Activated CD8-positive, alpha-beta memory T cell treated with anti-CD3 and anti-CD28 coated beads, Interleukin-2, amount 10 ng/mL, durations not matched to agents 7 days and 5 days (primary cell): ENCODE measurements at places on chromosomes 1 and 21. TPM values are rescaled to one million over a fixed set of nuclear protein-coding genes. Genes with fewer than 3 reads are reported as not detected.

The PCP4L1 gene
- not detected for total RNA-seq

The CYP4A11 gene
- not detected for total RNA-seq

The SLC26A9 gene
- not detected for total RNA-seq

The LRRC41 gene
- total RNA-seq: 33.4 TPM

GRCh38 chr1:90800012-90800717 lies 83.1 kb upstream of the BARHL2 start:
- DNase-seq: no peak

The KCNQ4 gene
- total RNA-seq: 0.44 TPM

GRCh38 chr1:228104526-228105269 lies 1.6 kb upstream of the C1orf35 start:
- no peak for DNase-seq

The ZBTB8A gene
- total RNA-seq: not detected

DNA sequence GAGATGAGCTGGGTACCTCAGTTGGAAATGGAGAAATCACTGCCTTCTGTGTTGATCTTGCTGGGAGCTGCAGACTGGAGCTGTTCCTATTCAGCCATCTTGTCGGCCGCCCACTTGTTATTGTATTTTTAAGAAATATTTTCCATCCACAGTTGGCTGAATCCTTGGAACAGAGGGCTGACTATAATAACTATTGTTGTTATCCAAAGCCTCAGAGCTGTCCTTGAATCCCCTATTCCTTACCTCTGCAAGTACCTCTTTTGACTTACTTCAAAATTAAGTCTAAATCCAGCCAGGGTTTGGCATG lies 44.1 kb upstream of the GRHL3 start:
- no peak for DNase-seq

The BSND gene
- 0.07 TPM for total RNA-seq

DNA sequence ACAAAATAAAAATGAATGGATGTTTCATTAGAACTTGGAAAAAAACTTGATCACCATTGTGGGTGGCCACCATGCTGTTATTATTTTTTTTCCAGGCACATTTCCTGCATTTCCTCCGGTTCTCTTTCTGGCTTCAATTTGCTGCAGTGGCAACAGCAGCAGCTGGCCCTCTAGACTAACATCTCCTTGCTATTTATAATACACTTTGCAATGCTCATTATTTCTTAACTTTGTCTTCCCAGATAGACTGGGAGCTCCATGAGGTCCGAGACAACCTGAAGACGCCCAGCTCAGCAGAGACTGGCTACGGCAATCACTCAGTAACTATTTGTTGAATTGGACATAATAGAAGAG lies 53.4 kb upstream of the ATP5PO start:
- no peak for DNase-seq

GRCh38 chr21:30349572-30349971 lies 1.2 kb upstream of the KRTAP23-1 start:
- DNase-seq: no peak

GRCh38 chr1:67769633-67770256 lies 63.5 kb downstream of the GNG12 start:
- no peak for DNase-seq

DNA sequence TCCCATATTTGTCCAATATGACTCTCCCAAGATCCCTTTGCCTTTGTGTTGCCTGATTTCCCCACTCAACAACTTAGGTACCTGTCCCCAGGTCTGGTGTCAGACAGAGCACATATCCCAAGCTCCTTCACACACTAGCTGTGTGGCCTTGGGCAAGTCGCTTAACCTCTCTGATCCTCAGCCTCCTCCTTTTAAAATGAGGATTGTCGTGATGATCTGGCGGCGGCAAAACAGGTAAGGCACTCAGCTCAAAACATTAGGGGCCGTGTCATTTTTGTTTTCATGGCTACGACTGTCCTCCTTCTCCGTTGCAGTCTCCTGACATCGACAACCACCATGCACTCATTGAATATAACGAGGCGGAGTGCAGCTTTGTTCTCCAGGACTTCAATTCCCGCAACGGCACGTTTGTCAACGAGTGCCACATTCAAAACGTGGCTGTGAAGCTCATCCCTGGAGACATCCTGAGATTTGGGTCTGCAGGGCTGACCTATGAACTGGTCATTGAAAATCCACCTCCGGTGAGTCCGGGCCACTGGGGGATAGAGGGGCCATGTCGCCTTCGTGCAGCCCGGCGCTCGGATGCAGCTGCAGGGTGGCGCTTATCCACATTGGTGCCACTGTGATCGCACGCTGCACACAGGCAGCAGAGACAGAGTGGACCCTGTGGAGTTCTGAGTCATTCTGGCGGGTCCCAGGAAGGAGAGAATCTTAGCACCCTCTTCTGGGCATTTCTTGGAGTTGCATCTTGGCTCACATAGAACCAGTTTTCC lies 25.2 kb downstream of the FHAD1 start:
- DNase-seq: peak; percentile 57

GRCh38 chr1:38173157-38173831 lies 126.7 kb upstream of the POU3F1 start:
- DNase-seq: no peak

DNA sequence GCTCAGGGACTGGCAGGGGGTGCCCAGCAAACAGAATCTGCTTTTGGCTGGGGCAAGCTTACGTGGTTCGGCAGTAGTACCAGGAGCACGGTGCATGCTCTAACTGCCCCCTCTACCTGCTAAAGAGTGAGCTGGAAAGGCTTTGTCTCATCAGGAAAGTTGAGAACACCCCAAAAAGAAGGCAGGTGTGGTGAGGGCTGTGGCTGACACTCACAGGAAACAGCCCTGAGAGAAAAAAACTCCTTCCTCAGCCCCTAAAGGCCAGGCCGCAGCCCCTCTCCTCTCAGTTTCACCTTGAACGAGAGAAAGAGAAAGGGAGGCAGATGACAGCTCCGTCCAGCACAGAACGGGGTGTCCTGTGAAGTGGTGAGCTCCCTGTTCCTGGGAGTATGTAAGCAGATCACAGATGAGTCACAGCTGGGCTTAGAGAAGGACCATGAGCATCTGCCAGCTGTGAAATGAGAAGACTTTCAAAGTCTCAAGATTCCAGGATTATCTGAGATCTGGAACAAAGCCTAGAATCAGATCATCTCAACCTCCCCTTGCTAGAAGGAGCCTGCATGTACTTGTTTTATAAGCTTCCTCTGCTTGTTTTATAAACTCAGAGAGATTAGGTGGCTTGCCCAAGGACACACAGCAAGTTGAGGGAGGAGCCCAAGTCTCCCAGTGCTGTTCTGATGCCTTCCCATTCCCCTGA lies 13.4 kb downstream of the LAPTM5 start:
- DNase-seq: peak; percentile 84

The KIAA1614 gene
- 0.12 TPM for total RNA-seq

The CLCA1 gene
- not detected for total RNA-seq

The DMBX1 gene
- 0.15 TPM for total RNA-seq

The KRTAP19-3 gene
- not detected for total RNA-seq

The TMEM240 gene
- 0.38 TPM for total RNA-seq

DNA sequence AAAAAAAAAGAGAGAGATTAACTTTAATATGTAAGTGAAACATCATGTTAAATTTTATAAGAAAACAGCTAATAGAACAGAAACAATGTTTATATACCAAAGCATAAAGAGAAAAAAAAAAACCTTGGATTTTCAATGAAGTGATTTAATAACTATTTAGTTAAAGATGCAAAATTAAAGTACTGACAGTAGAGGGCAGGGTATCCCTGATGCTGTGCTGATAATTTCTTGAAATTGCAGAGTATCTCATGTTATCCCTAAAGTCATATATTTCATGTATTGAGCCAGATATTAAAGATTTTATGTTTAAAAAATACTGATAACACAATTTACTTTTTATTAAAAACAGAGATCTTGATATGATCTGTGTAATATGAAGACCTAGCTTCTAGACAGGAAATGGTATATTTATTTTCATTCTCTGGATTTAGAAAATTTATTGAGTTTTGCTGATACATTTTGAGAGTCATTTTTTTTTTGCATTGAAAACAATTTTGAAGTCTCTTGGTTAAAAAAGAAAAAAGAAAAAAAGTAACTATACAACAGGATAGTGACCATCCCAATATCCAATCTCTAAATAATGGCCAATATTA lies 273.2 kb downstream of the USP25 start:
- no peak for DNase-seq

GRCh38 chr1:67559222-67559700 lies 125.7 kb upstream of the GADD45A start:
- DNase-seq: peak; percentile 25

DNA sequence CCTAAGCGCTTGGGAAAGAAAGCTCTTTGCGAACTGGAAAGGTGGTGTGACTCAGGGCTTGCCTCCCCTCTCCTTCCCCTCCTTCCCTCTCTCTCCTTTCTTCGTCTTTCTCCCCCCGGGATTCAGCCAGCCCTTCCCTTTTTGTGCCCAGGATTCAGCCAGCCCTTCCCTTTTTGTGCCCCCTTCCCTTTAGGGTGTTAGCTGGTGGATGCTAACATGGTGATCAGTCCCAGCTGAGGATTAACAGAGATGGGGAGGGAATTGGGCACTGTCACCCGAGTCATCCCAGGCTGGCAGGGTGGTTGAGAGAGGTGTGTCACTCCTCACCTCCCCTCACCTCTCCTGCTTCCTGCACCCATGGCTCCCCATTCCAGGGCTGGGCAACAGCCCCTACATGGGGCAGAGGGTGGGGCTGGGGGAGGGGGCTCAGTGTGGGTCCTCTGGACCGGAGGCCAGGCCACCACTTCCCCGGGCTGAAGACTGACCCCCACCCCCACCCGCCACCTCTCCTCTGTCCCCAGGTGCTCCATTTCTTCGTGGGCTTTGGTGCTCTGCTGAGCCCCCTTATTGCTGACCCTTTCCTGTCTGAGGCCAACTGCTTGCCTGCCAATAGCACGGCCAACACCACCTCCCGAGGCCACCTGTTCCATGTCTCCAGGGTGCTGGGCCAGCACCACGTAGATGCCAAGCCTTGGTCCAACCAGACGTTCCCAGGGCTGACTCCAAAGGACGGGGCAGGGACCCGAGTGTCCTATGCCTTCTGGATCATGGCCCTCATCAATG lies 51.5 kb downstream of the ELK4 start:
- DNase-seq: no peak

- DNase-seq: no peak
Measured at GRCh38 chr1:196660852-196661251, 9.0 kb downstream of the CFH start.

DNA sequence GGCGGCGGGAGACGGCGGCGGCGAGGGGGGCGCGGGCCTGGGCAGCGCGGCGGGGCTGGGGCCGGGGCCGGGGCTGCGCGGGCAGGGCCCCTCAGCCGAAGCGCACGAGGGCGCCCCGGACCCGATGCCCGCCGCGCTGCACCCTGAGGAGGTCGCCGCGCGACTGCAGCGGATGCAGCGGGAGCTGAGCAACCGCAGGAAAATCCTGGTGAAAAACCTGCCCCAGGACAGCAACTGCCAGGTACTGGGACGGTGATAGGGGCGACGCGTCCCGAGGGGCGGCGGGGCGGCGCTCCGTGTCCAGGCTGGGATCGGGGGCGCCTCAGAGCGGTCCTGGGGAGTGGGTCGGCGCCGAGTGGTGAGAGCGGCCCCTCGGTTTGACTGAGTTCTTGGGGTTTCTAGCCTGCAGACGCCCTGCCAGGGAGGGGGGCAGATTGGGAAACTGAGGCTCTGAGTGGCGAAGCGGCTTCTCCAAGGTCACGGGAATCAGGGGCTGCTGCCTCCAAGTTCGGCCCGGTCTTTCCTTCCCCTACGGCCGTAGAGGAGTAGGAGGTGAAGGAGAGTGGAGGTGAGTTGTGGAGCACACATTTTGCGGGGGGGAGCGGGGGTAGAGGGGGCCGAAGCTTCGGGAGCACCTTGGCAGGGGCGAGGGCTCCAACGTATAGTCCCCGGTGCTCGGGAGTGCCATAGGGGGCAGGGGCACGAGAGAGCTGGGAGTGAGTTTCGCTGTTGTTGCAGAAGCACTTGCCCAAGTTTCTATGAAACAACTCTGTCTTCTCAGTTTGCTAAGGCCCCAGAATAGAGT lies 508 bp downstream of the RAVER2 start:
- DNase-seq: no peak

DNA sequence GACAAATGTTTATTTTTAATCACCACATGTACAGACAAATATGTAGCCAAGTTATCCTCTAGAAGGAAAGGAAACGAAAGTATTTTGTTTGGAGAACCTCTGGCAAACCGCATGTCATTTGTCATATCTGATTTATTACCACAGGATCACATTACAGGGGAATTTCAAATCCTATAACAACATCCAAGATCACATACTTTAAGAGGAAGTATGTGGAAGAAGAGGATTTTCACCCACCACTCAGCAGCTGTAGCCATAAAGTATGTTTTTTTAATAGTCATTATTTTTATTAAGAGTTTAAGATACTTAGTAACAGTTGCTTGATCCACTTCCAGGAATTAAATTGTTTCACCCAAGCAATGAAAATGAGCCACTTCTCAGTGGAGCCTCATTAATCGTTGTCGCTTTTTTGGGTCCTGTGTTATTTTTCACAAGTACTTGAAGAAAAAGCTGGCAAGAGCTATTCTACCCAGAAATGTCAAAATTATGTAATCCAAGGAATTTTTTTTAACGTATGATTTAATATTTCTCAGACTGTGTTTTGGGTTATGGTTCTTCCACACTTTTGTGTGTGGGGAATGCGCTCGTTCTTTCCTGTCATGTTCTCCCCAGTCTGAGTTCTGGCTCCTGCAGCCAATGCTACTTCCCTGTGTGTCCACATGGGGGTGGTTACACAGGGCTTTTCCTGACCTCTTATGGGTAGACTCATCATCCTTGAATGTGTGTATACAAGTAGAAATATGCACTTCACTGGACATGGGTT lies 6.9 kb downstream of the SERTAD4 start:
- DNase-seq: no peak

DNA sequence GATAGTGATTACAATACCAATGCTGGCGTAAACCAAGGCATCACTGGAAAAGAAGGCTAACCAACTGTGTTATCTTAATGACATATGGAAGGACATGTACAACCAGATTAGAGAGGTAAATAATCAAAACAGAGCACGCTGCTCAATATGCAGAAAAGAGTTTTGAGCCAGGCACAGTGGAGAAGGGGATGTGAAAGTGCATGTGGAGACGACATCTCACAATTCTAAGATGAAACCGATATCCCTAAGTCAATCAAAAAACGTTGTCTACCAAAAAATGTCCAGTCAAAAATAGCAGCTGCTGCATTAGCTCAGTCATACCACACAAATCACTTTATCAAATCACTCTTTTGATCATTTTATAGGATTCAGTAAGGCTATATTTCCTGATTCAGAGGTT lies 116.3 kb upstream of the OLIG2 start:
- no peak for DNase-seq

- DNase-seq: no peak
Measured at GRCh38 chr1:107362468-107363140, 221.8 kb downstream of the NTNG1 start.

GRCh38 chr1:118081387-118081786 lies 103.6 kb downstream of the SPAG17 start:
- DNase-seq: no peak

DNA sequence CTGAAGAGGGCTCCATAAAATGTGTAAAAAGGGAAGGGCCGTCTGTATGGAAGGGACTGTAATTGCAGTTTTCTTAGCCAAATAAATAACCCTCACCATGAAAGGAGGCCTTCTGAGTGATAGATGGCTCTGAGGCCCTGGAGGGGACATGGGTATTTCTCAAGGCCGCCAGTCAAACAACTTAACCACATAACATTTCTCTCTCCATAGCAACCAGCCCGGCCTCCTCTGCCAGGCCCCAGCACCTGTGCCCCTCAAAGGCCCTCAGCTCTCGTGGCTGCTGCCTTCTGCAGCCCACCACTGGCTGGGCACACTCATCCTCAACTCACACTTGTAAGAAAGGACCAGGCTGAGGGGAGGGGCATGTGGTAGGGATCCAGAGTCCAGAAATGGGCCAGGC lies 57.0 kb upstream of the GJB5 start:
- DNase-seq: no peak

The CSF1 gene
- 77.6 TPM for total RNA-seq

The MTF2 gene
- total RNA-seq: 75.7 TPM
